Brain (organoid and tissue), 16 donors: ENCODE measurements at places on chromosomes 4 and X.
A peak's percentile ranks its signal among the peaks of the same experiment; 100 is the strongest.

DNA sequence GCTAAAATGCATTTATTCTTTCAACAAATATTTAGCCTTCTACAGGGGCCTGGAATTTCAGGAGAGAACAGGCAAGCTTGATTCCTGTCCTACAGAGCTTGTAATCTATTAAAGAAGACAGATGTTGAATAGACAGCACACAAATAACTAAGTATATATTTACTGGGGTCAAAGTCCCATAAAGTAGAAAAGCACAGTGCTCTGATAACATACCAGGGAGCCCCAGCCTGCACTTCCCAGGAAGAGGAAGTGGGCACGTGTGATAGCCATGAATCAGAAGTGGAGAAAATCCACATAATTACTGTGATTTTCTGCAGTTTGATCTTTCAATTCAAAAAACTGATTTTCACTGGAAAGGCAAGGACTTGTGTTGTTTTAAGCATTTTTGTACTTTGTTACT, 129.1 kb downstream of the EGF start:
- no peak for DNase-seq

GRCh38 chr4:177214935-177215334, 94.7 kb upstream of the NEIL3 start:
- no peak for DNase-seq

DNA sequence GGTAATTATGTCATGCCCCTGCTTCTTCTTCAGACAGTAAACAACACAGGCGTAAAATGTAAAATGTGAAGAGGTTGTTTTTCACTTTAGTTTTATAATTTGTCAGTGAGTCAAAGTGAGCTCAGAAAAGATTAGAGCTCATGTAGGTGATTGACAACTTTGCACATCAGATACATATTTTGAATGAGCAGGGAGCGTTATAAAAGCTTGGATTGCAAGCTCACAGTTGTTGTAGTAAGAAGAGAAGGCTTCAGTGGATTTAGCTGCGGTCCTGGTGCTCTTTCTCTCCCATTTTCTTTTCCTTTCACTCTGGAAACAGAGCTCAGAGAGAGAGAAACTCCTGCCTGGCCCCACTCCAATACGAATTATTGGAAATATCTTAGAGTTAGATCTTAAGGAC, 26.4 kb downstream of the MTMR1 start:
- DNase-seq, result no peak

GRCh38 chr4:10098780-10099160, 17.8 kb downstream of the WDR1 start:
- no peak for DNase-seq

GRCh38 chrX:111123606-111124179, 27.7 kb downstream of the PAK3 start:
- DNase-seq, result no peak

DNA sequence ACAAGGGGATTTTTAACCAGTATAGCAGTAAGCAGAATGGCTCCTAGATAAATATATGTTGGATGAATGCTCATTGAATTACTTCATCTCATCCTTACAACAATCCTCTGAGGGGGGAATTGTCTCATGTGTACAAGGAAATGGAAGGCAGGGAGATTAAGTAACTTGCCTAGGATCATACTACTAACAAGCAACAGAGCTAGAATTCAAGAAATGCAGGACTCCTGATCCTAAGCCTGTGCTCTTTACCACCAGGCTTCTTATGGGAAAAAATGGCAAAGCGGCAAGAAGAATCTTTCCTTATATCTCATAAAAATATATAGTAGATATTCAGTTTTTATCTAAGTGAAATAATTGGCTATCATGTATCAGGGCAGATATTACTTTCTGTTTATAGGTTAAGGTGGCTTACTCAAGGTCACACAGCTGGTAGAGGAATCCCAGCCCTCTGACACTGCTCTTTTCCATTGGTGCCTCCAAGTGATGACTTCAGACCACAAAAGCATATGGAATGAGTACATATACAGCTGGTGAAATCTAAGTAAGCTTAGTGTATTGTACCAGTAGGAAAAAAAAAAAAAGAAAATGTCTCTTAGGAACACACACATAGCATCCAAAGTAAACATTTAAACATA, 2.1 kb downstream of the ABHD18 start:
- no peak for DNase-seq

DNA sequence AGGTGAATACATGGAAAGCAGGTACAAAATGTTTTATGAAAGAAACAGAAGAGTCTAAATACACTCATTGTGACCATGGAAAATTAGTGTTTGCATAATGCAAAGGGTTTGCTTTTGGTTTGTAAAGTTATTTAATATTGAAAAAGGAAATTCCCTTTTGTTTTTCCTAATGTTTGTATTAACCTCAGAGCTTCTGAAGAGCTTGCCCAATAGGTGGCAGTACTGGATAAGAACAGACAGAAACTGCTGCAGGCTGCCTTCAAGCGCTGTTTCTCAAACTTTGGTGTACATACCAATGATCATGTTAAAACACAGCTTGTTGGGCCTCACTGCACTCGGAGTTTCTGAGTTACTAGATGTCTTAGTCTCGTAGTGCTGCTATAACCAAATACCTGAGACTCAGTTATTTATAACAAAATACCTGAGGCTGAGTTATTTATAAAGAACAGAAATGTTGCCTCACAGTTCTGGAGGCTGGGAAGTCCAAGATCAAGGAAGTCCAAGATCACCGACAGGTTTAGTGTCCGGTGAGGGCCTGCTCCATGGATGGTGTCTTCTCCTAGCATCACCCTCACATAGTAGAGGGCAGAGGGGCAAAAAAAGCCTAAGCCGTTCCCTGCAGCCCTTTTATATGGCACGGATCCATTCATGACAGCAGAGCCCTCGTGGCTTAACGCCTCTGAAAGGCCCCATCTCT, 54.2 kb downstream of the SUPT20HL2 start:
- DNase-seq, result peak; percentile 56

DNA sequence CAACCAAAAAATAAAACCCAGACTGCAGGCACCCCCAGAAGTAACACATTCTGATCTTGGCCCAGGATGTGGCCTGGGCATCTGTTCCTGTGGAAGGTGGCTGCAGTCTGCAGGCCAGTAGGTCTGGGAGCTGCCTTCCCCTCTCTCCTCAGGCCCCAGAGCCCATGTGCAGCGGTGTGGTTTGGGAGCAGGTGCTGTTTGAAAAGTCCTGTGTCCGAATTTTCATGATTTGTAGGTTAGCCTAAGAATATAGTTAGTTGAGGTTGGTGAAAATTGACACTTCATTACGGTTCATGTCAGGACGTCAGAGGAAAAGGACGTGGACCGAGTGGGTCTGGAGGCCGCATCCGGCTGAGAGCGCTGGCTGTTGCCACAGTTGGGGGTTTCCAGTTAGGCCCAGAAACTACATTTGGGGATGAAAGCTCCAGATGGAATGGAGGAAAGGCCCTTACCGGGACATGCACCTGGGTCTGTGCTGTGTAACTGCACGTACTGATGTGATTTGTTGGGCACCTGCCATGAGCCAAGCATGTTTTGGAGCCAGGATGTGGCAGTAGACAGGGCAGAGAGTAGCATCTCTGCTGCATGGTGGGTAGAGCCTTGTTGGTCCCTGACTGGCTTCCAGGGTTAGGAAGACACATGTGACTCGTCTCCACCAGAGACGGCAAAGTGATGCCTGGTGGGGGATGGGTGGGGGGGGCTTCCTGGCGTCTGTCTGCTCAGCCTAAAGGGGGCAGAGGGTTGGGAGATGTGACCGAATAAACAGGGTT, 21.7 kb upstream of the HGFAC start:
- no peak for DNase-seq

- no peak for DNase-seq
Observed at GRCh38 chr4:17762726-17763125, 18.7 kb downstream of the FAM184B start.

- DNase-seq, result peak; percentile 81
Observed at GRCh38 chr4:81913427-81913879, 441.7 kb upstream of the RASGEF1B start.

- no peak for DNase-seq
Observed at GRCh38 chrX:134528960-134529359, 69.0 kb downstream of the HPRT1 start.

GRCh38 chr4:93359586-93359985, 469.0 kb upstream of the ATOH1 start:
- no peak for DNase-seq

GRCh38 chr4:66219401-66219800, 549.1 kb upstream of the EPHA5 start:
- DNase-seq, result no peak

- no peak for DNase-seq
Observed at GRCh38 chrX:506341-506740, 119.6 kb upstream of the PPP2R3B start.

DNA sequence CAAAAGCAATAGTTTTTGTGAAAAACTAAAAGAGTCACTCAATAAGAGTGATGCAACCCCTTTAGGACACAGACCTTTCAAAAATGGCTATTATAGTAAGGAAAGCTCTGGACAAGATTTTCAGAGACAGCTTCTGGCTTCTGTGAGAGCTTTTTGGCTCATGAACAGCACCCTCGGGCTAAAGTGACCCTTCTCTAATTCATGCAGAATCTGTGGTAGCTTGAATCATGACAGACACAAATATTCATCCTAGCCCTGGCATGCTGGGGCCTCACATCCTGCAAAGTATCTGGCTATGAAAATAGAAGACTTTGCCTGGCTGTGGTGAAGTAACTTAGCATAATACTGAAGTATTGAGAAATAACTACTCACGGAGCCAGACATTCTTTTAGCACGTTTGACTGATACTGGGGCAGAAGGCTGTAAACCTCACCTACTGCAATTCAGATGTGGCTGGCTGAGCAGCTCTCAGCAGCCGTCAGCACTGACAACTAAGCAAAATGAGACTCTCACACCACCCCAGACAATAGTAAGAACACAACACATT, 327.3 kb downstream of the MAPK10 start:
- no peak for DNase-seq

GRCh38 chrX:31546126-31546525, 474.3 kb upstream of the FTHL17 start:
- DNase-seq, result no peak

DNA sequence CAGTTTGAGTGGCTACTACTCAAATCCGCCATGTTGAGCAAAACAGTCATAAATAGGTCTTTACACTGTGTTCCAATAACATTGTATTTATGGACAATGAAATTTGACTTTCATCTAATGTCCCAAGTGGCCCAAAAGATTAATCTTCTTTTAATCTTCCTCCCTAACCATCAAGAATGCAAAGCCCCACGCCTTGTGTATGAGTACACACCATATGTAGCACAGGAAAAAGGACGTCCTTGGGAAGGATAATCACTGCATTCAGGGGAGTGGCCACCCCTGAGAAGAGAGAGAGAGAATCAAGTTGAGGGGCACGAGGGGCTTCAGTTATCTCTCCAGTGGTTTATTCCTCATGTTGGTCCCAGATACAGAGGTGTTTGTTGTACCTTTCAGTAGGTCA, 33.1 kb downstream of the RBM47 start:
- no peak for DNase-seq

DNA sequence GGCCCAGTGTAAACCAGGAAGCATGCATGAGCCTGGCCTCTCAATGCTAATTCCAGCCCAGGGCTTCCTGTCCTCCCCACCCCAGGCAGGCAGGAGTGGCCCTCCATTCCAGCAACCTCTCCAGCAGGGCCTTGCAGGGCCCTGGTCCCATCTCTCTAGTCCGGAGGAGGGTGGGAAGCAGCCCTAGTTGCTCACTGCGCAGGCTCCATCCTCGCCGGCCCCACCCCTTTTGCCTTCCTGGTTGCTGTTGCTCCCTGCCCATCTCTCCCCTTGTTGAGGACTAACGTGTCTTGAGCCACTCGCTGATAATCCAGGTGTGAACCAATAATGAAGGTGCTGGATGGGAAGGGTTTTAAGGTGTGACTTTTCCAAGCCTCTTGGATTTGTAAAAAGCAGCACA, 161.2 kb upstream of the BCOR start:
- no peak for DNase-seq

- no peak for DNase-seq
Observed at GRCh38 chrX:146435472-146435871, 374.1 kb upstream of the CXorf51B start.

DNA sequence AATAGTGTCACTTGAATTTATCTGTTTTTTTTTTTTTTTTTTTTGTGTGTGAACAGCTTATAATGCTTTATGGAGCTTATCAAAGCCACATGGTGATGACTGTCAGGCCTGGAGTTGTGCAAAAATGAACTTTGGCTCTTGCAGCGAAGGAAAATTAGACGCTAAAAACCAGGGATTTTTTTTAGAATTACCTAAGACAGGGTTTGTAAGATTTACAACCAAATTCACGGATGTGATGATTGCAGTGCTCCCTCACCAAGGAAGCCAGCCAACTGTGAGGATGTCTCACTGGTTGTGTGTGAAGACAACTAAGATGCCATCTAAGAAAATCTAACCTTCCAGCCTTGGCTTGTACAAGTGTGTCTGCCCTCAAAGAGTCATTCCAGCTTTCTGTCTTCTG, 127.1 kb upstream of the SLC4A4 start:
- no peak for DNase-seq

DNA sequence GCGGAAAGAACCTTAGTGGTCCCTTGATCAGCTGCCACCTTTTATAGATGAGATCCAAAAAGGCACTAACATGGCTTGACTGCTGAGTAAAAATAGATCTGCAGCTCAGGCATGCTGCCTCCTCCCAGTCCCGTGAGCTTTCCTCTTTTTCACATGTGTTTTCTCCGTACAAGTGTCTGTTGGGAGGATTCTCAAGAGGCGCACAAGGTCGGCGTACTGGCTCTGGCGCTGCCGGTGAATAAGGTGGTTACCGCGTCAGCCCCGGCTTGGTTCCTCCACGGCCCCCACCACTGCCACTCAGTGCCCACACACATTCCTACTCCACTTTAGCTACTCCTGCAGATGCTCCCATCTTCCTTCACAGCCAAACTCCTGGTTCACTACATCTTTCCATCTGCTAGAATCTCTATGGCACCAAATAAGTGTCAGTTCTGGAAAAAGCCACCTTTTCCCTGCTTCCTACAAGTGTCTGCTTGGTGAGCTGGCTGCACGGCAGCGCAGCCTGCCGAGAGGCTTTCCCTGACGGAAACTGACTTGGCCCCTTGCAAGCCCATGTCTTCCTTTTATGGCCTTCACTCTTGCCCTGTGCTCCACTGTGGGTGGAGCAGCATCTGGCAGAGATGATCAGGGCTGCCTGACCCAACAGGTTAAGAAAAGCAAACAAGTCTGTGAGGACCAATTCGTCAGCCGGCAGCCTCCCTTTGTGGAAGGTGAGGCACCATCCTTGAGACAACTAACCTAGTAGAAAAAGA, 99.8 kb downstream of the KLHL8 start:
- no peak for DNase-seq

GRCh38 chrX:64853424-64853823, 122.8 kb downstream of the ZC4H2 start:
- DNase-seq, result no peak

GRCh38 chr4:82780752-82781231, 17.8 kb downstream of the SCD5 start:
- DNase-seq, result peak; percentile 65

GRCh38 chrX:77731821-77732419, 54.1 kb downstream of the ATRX start:
- DNase-seq, result no peak
